ENCODE measurements at places on chromosomes 1 and 21.

DNA sequence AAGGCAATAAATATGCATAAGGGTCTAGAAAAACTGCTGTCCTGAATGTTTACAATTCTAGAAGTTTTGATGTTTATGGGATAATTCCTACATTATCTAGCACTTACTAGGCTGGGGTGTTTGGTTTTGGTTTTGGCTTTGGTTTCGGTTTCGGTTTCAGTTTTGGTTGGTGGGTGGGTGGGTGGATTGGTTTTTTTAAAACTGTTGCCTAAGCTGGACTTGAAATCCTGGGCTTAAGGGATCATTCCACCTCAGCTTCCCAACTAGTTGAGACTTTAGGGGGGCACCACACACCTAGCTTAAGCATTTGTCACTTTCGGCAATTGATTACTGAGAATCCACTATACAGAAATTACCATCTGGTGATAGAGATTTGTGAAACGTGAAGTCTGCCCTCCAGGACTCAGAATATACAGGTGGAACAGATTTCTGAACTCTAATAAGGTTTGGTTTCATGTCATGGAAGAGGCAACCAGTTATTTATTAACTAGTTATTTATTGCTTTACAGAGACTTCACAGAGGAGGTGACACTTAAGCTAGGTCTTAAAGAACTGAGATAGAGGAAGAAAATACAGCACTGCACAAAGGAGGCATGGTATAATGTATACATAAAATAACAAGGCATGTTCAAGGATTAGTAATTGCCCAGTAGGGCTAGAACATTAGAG, 69.6 kb downstream of the PIK3R3 start:
- no peak for DNase-seq

DNA sequence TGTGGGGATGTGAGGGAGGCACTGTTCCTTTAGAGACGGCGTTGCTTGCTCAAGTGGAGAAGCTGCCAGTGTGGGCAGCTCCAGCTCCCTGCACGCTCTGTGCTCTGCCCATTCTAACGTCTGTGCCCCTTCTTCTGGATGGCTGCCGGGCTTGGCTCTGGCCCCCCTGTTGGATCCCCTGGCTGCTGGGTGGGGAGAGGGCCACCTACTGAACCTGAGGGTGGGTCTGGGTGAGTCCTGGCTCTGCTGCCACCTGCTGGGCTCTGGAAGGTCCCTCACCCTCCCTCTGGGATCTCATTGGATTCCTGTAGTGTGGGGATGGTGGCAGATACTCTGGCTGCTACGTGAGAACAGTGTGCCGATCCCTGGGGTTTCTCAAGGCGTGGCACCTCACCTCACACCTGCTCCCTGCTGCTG, 5.0 kb downstream of the PFKL start:
- no peak for DNase-seq

DNA sequence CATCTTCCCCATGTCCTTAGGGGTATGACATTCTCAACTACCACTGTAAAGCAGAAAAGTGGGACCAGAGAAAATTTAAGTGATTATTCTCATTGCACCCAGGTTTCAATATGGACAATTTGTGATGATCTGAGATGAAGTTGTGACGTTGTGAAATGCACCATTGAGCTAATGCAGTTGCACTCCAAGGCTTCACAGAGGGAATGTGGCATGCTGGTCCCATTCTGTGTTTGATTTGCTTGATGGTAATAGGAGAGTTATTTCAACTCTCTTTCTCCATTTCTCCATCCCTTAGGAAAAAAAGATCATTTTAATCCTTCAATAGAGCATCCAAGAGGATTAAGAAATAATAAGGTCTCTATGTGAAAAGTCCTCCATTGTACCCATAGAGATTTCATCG, 136.6 kb downstream of the SLC30A10 start:
- DNase-seq, result no peak

DNA sequence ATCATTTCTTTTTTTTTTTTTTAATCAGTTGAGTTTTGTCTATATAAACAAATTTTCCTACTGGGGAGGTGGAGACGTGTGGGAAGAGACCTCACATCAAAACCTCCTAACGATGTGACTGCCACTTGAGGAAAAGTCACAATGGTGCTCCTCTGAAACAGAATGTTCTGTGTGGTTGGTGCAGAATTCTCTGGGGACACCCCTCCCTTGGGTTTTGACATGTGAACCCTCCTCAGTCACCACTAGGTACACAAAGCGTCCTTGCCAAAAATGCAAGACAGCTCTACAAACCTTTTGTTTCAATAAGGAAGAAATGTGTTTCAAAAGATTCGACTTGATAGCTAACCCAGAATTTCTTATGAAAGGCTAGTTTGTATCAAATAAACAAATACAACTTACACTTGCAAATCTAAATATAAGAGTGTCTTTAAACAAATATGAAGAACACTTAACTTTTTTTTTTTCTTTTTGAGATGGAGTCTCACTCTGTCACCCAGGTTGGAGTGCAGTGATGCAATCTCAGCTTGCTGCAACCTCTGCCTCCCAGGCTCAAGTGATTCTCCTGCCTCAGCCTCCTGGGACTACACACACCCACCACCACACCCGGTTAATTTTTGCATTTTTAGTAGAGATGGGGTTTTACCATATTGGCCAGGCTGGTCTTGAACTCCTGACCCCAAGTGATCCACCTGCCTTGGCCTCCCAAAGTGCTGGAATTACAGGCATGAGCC, 9.3 kb downstream of the SLC25A24 start:
- DNase-seq, result no peak

DNA sequence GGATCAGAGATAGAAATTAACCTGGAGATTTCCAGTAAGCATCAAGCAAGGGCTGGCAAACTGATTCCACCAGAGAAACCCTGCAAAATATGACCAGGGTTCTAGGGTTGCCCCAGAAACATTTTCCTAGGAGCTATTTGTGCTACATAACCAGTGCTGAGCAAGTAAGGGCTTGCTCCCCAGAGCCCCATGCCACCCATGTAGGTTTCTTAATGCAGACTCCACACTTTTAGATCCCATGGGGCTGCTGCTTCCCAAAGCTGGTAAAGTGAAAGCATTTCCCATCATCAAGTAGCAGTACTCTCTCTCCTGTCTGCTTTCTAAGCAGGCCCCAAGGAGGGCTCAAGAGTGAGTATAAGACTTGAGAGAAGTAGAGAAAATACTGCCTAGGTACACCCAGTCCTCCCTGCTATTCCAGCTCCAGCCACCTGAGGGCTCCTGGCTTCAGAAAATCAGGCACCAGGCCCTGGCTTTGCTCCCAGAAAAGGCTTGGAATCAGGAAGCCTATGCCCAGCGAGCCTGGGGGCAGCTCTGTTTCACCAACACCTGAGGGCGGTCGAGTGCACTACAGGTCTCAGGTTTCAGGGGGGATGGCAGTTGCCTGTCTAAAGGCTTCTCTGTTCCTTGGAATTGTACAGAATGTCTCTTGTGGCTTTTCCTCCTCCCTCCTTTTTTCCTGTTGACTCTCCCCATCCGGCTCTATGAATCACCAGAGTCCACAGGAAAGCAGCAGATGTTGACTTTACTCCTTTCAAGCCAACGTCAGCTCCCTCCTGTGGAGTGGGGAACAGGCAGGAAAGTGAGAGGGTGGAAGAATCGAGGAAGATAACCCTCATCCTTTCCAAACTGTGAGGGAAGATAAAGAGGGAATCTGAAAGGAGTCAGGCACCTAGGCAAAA, 6.2 kb upstream of the ANKRD35 start:
- DNase-seq, result peak; percentile 44

DNA sequence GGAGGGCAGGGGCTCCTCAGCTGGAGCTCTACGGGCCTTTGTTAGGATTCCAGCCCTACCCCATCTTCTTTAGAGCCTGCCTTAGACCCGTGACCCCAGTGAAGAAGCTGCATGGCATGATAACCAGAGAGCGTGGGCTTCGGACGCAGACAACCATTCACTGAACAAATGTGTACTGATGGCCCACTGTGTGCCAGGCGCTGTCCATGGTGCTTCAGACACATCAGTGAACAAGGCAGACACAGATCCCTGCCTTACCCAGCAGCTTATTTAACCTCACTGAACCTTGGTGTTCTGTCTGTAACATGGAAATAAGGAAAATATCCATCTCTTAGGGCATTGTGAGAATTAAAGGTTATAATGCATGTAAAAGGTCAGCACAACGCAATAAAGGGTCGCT, 9.5 kb downstream of the CHIT1 start:
- no peak for DNase-seq

DNA sequence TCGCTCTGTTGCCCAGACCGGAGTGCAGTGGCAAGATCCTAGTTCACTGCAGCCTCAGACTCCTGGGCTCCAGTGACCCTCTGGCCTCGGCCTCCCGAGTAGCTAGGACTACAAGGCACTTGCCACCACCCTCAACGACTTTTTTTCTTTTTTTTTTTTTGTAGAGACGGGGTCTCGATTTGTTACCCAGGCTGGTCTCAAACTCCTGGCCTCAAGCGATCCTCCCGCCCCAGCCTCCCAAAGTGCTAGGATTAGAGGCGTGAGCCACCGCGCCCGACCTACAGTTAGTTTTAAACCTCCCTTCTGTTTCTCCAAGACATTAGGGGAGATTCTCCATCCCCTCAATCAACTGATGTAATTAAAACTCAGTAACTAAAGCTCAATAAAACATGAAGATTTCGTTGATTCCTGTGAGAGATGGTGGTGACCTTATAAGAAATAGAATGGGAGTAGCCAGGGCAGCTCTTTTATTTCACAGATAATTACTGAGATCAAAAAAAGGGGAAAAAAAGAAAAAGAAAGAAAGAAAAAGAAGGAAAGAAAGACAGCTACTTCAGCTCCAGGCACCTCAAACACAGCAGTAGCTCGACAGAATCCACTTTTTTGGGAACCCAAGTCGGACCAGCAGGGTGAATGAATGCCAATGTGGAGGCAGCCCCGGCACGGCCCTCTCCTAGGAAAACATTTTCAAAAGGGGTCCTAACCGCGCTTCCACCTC, 598 bp downstream of the GON4L start:
- no peak for DNase-seq

DNA sequence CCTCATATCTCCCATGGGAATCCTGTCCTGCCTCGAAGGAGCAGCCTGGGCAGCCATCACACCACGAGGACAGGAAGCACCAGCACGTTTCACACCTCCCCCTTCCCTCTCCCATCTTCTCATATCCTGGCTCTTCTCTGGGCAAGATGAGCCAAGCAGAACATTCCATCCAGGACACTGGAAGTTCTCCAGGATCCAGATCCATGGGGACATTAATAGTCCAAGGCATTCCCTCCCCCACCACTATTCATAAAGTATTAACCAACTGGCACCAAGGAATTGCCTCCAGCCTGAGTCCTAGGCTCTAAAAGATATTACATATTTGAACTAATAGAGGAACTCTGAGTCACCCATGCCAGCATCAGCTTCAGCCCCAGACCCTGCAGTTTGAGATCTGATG, 8.7 kb downstream of the SLAMF8 start:
- DNase-seq, result no peak

DNA sequence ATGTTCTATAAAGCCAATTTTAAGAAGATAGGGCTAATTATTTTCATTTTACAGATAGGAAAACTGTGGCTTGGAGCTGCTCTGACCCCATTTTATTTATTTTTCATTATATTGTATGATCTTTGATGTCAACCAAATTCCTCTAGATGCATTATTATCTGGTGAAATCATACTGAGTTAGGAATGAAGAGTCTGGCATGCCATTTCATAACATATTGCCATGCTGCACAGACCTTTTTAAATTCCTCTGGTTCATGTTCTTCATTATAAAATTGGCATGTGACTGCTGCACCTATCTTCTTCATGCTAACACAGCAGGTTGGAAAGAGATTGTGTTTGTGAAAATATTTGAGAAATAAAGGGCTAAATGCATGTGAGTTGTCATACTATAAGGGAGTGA, 12.7 kb downstream of the PRRX1 start:
- no peak for DNase-seq

DNA sequence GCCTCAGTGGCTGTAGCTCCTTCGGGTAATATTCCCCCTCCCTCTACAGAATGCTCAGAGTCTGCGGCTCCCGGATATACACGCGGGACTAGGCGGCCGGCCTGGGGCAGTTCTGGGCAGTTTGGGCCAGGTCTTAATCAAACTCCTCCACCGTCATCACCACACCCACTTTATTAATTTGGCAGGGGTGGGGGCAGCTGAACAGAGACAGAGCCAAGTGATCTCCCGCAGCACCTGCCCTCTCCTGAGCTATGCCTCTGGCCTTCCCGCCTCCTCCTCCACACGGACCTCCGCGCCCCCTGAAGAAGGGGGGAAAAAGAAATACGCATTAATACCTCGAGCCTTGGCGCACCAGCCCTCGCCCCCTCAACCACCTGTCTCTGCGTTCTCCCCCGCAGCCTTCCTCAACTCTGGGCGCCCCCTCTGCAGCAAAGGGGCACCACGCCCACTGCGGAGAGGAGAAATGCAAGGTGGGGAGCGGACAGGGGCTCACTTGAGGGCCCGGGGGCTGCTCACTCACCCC, 42.6 kb downstream of the CD34 start:
- DNase-seq, result peak; percentile 18

DNA sequence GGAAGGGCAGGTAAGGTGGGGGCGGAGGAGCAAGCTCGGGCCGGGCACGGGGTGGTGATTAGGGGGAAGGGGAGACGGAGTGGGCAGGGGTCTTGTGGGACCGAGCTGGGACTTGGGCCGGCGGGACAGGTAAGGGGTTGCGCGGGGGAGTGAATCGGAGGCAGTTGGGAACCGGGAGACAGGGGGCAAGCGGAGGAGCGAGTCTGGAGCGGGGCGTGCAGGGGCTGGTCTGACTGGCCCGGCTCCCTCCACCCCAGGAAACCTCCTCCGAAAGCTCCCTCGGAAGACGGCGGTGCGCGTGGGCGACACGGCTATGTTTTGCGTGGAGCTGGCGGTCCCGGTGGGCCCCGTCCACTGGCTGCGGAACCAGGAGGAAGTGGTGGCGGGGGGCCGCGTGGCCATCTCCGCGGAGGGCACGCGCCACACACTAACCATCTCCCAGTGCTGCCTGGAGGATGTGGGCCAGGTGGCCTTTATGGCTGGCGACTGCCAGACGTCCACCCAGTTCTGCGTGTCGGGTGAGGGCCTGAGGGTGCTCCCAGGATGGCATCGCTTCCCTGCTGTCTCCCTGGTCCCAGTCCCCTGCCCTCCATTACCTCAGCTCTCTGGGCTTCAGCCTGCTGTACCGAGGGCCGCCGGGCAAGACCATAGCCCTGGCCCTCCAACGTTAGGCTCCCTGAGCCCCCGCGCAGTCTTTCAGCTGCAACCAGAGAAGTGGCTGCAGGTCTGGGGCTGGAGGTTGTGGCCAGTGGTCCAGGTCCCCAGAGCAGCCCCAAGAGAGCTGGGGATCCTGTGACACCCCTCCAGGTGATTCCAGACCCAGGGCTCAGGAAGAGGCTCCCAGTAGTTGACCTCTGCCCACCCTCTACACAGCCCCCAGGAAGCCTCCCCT, 6.3 kb downstream of the OBSCN start:
- no peak for DNase-seq

DNA sequence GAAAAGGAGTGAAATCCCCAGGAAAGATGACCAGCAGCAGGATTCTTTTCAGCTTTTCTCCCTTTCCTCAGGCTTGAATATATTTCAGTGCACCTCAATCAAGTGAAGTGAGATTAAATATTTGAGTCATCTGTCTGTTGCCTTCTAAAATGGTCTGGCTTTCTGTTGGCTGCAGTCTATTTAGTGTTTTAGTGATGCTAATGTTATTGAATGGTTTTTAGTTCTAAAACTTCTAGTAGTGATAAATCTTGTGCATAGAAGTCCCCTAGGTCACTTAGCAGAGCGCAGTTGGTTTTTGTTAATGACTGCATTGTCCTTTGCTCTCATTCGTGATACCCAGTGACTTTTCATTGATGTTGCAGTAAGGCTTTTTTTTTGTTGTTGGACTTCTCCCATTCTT, 53.5 kb downstream of the ITSN1 start:
- no peak for DNase-seq

All from T-helper 17 cell (primary cell).